ELF-1 (cell line): ENCODE measurements at places on chromosomes 6 and 20.

GRCh38 chr6:20837189-20837588, 302.9 kb downstream of the CDKAL1 start:
- DNase-seq = no peak

DNA sequence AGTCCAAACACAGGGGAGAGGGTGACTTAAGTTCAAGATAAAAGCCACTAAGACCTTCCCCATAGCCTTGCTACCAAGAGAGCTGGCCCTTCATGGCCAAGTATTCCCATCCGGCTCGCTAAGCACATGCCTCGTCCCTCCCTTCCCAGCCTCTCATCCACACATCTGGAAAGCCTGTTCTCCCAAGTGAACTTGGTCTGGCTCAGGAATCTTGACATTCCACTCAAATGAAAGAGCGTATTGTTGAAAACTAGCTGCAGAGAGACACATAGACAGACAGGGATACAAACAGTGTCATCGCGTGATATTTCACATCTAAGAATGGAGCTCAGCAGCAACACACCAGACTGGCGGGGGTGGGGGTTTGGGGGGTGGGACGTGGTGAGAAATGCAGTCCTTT, 182.8 kb upstream of the FOXQ1 start:
- no peak for DNase-seq

DNA sequence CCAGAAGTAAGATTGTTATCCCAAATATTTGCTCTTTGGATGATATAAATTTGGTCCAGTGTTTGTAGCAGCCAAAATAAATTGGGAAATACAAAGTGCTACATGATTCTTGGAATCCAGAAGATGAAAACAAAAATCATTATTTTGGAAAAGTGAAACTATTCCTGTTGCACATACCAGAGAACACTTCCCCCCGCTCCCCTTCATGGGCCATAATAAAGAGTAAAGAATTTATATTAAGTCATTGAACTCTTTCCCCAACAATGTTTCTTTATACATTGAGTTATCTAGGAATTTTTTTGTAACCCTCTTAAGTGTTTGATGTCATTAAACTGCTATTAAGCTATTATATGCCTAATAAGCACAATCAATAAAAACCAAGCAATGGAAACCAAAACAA, 490.4 kb upstream of the HS3ST5 start:
- DNase-seq = no peak

GRCh38 chr20:62143957-62144825, 622 bp downstream of the SS18L1 start:
- DNase-seq = peak; percentile 50

DNA sequence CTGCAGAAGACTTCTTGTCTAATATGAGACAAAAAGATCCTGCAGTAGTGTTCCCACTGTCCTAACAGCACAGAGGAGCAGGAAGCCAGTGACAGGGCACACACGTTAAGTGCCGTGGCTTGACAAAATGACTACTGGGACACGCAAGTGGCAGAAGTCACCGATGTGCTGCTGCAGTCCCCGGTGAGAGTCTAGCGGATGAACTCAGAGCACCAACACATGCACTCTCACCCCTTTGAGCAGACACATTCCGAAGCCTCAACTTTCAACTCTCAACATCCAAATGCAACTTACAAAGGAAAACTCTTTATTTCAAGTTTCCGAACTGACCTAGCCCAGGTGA, 898 bp downstream of the LAMA4 start:
- no peak for DNase-seq

DNA sequence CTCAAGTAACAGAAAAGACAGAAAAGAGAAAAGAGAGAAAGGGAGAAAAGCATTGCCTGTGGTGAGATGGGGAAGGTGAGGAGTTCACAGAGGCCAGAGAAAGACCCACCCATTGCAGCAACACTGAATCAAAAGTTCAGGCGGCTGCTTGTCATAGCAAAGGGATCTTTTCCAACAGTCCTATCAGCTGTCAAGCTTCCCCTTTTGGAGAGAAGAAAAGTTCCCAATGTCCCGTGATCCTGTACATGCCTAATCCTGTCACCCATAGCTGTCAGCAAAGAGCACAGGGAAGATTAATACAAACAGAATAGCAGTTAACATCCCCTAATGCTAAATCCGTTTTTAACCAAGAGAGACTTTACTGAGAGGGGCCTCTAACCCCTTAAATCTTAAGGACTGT, 8.9 kb upstream of the TRIM38 start:
- DNase-seq = no peak

DNA sequence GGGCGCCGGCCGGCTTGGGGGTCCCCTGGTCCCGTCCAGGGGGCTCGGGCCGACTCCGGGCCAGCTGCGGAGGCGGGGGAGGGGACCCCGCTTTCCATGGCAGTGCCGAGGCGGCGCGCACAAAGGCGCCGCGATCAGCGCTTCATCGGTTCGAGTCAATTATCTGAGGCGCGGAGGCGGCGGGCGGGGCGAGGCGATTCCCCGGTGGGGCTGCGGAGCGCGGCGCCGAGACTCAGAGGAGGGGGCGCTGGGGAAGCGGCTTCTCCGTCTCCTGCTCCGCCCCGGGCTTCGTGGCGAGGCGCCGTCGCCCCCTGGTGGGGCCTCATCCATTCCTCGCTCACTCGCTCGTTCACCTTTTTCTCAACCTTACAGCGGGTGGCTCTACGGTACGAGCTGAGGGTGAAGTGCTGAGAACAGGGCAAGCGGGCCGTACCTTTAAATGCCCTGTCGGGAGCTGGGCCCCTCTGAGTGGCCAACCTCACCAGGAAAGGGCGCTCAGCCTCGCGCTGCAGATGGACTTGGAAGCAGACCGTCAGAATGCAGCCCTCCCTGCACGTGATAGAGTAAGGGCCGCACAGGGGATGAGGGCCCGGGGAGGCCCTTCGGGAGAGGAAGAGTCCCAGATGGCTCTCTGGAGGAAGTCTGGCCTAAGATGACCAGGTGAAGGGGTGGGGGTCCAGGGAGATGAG, 39.9 kb downstream of the SLC52A3 start:
- peak; percentile 90 for DNase-seq

GRCh38 chr6:65999288-65999791, 292.3 kb upstream of the EYS start:
- DNase-seq = no peak

DNA sequence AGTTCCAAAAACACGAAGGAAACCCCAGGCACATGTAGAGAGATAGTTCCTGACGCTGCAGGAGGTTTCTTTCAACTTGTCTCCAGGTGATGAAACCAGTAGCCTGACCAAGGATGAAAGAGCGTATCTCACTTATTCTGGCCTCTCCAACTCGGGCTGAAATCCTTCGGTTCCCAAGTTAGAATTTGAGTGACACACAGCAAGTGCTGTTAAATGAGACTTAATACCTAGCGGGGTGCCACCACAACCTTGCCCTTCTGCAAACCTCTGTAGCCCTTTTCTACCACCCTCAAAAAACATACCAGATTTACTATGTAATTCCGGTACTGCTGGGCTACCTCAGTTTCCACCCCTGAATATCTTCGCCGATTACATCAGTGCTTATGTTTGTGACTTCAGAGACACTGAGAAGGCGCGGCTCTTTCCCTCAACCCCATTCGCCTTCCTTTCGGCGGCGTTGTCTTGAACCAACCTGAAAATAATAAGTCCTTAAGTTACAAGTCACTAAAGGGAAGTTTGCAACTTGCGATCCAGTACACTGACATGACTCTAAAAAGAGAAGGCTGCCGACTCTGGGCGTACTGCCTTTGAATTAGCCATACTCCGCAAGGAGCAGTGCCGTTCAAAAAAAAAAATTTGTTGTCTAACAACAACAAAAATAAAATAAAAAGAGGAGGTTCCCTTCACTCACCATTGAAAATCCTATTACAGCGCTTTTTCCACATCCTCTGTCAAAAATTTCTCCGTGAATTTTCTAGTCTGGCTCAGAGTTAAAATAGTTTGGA, 194.9 kb upstream of the ZNF184 start:
- no peak for DNase-seq

- DNase-seq = no peak
These were observed 20.4 kb downstream of the MAFB start for GRCh38 chr20:40668449-40669228.

DNA sequence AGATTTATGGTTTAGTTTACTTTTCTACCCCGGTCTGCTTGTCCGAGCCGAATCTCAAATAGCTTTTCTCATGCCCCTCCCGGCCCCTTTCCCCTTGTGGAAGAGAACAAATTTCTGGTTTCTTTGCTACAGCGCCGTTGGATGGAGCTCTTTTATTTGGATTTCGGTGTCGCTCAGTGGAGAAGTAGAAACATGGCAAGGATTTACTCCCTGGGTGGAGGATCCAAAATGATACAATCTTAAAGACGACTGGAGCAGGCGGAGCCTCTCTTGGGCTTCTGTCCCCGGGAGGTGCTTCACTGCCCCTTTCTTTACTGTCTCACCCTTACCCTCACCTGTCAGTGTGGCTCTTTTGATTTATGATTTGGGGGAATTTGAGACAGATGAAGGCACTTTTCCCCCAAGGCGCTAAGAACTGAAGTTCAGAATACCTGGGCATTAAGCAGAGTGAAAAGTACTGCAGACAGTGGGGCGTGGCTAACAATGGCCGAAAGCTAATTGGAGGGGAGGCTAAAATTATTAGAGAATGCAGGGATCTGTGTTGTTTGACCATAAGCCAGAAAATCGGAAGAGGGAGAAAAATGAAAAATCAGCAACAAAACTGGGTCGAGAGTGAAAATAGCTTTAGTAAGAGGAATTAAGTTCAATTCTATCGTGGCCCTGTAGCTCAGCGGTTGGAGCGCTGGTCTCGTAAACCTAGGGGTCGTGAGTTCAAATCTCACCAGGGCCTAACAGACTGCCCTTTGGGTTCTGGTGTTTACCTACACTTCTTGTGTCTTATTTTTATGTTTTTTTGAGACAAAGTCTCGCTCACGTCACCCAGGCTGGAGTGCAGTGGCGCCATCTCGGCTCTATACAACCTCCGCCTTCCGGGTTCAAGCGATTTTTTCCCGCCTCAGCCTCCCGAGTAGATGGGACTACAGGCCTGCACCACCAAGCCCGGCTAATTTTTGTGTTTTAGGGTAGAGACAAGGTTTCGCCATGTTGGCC, 145.1 kb upstream of the ZNF184 start:
- DNase-seq = peak; percentile 73

- no peak for DNase-seq
These were observed 5.6 kb upstream of the PLCG1 start for GRCh38 chr20:41131594-41132387.

DNA sequence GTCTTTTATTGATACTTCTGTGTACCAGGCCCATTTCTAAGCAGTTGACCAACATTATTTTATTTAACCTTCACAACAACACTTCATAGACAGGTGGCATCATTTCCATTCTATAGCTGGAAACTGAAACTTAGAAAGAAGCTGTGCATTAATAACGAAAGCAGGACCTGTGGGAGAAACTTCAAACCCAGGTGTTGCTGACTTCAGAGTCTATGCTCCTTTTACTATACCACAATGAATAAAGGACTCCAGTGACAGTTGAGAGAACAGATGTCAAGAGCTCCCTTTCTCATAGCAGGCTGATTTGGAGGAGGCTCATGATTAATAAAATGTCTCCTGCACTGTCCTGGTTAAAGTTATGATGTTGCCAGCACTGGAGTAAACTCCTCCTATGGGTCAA, 56.6 kb upstream of the POU3F2 start:
- no peak for DNase-seq

GRCh38 chr6:6244624-6245023, 75.8 kb downstream of the F13A1 start:
- no peak for DNase-seq

DNA sequence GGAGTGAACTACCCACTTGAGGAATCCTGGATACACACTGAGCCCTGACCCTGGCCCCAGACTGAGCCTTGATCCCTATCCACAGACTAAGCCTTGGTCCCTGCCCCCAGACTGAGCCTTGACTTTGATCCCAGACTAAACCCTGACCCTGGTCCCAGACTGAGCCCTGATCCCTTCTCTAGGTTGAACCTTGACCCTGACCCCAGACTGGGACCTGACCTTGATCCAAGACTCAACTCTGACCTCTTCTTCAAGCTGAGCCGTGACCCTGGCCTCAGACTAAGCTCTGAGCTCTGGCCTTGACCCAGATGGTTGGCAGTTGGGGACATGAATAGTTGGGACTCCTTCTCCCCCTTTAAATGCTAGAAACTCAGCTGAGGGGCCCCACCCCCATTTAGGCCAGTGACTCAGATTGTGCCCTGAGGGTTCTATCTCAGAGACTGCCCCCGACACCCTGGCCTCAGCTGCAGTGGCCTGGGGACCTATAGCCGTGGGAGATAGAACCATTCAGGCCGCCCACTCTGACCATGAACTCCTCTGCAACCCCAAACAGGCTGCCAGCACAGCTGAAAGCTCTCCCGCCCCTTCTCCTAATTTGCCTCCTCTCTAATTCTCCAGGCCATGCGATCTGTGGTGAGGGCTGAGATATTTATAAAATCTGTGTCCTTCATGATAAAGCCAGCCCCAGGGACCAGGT, 84.7 kb downstream of the DLGAP4 start:
- no peak for DNase-seq

DNA sequence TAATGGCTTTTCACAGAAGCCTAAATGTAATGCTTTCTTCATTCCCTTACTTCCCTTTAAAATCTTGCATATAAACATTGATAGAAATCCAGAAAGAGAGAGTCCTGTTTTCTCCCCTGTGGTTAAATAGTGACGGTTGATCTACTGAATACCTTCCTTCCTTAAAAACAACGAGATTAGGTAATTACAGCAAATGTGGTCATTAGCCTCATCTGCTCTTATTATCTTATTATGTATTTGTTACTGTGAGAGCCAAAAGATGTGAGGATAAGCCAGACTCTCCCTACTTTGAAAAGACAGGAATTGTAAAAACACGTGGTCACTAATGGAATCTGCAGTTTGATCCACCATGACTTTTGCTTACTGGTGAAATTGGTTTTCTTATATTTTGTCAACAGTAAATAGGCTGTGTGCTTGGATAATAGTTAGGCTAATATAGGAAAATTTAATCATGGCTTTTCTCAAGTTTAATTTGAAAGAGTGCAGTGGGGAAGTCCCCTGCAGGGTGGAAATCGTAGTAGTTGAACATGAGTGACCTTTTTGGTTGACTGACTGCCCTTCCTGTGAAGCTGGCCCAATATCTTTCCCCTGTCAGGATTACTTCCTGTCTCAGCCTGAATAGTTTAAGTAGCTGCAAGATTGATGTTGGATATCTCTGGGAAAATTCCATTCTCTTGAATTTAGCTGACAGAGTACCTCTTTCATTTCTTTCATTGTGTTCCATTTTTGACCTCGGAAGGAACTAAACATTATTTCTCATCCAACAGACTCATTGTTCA, 62.8 kb downstream of the JARID2 start:
- DNase-seq = no peak

DNA sequence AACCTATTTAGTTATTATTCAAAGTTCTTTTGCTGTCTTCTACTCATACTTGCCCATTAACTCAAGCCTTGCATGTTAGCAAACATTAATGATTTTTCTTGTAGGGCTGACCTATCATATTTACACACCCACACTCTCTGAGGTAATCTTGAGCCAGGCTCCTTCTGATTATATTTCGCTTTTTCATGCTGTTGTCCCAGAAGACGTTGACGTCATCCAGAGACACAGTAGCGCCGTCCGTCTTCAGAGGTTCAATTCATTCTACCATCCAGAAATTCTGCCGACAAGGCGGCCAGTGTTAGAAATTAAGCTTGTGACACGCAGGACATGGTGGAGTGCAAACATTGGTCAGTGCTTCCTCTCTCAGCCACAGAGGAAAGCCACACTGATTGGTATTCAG, 584.7 kb downstream of the BMP2 start:
- no peak for DNase-seq

- peak; percentile 77 for DNase-seq
These were observed 653 bp downstream of the LMBRD1 start for GRCh38 chr6:69796073-69796641.
